Smooth muscle cell of bladder (primary cell): ENCODE measurements at places on chromosomes 4 and X. TPM values are rescaled to one million over a fixed set of nuclear protein-coding genes. Genes with fewer than 3 reads are reported as not detected.

Gene GLRA3
- total RNA-seq: 0.14 TPM in 1 of 2 replicates, not detected in the other

Gene DCAF16
- 21.2 and 24.1 TPM in 2 replicates for total RNA-seq

Gene KIF4A
- total RNA-seq: 1.6 and 1.8 TPM in 2 replicates

Gene STOX2
- 1.0 and 3.4 TPM in 2 replicates for total RNA-seq

Gene FBXO8
- 39.0 and 41.6 TPM in 2 replicates for total RNA-seq

Gene IQCM
- 0.18 TPM in 1 of 2 replicates, not detected in the other for total RNA-seq

Gene MAB21L2
- under 0.01 TPM in 1 of 2 replicates, not detected in the other for total RNA-seq

Gene CLGN
- total RNA-seq: 5.8 and 7.5 TPM in 2 replicates

Gene CCNA2
- total RNA-seq: 5.3 and 6.2 TPM in 2 replicates

Gene ANAPC10
- total RNA-seq: 21.9 and 22.2 TPM in 2 replicates

Gene CORIN
- total RNA-seq: 0.09 TPM in 1 of 2 replicates, not detected in the other

Gene TMPRSS11F
- total RNA-seq: not detected in 2 replicates

Gene PPP4R3C
- not detected in 2 replicates for total RNA-seq

Gene NAA11
- not detected in 2 replicates for total RNA-seq

Gene DACH2
- total RNA-seq: 0.18 TPM in 1 of 2 replicates, not detected in the other

Gene TMEM31
- 0.14 TPM in 1 of 2 replicates, not detected in the other for total RNA-seq

Gene L1CAM
- 0.28 TPM in 2 replicates for total RNA-seq

Gene RASSF6
- under 0.01 TPM in 2 replicates for total RNA-seq

Gene ARSJ
- total RNA-seq: 21.3 and 22.9 TPM in 2 replicates

Gene XK
- total RNA-seq: under 0.01 TPM in 2 replicates

Gene NKX3-2
- total RNA-seq: under 0.01 TPM in 1 of 2 replicates, not detected in the other

Gene CTAG2
- total RNA-seq: not detected in 2 replicates

Gene SUPT20HL1
- 0.14 and 0.28 TPM in 2 replicates for total RNA-seq

Gene CCSER1
- total RNA-seq: 0.14 and 0.74 TPM in 2 replicates

Gene SYTL5
- 0.28 and 0.57 TPM in 2 replicates for total RNA-seq

Gene TEX13C
- not detected in 2 replicates for total RNA-seq

Gene GAGE12F
- total RNA-seq: not detected in 2 replicates

Gene BEND4
- 0.09 TPM in 1 of 2 replicates, not detected in the other for total RNA-seq

Gene PNMA6F
- not detected in 2 replicates for total RNA-seq

Gene NLGN3
- total RNA-seq: under 0.01 and 0.18 TPM in 2 replicates

Gene ATOH1
- total RNA-seq: not detected in 2 replicates

Gene P2RY4
- total RNA-seq: under 0.01 and 0.18 TPM in 2 replicates

Gene USP17L25
- total RNA-seq: not detected in 2 replicates

Gene CT47B1
- total RNA-seq: not detected in 2 replicates
